ENCODE measurements at places on chromosomes 3 and 15. TPM values are rescaled to one million over a fixed set of nuclear protein-coding genes. Genes with fewer than 3 reads are reported as not detected.

DNA sequence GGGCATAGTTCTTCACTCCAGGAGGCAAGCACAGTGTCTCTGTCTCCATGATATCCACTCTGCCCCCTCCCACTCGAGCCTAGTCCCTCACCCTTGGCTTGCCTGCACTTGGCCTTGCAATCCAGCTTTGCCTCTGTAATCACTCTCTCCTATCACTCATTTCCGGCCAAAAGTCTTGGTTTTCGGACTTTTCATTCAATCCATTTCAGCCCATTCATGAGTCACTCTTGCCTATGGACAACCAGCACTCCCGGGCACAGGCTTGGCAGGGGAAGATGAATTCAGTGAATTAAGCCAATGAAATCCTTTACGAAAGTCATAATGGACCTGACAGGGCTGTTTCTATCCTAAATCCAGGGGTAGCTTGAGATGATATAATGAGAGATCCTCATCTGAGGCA lies 21.7 kb downstream of the DAZL start:
- no peak for DNase-seq

ST8SIA2 gene
- not detected for total RNA-seq

RBMS3 gene
- 186 TPM for total RNA-seq

- DNase-seq = no peak
Measured at GRCh38 chr3:195893044-195893395, 15.3 kb downstream of the TNK2 start.

DNA sequence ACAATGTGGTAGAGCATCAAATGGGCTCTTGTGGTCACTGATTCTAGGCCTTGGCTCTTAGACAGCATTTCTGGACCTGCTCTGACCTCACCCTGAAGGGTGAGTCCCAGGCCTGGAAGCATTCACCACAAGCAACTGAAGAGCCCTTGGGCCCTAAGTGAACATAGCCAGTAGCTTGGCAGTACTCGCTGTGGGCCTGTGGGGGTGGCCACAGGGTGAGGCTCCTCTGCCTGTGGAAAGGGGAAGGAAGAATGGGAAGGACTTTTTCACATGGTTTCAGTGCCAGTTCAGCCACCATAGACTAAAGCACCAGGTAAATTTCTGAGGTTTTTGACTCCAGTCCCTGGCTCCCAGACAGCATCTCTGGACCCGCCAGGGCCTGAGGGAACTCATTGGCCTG lies 5.1 kb upstream of the ZSCAN2 start:
- no peak for DNase-seq

- no peak for DNase-seq
Measured at GRCh38 chr3:152471814-152472671, 203.3 kb downstream of the MBNL1 start.

- DNase-seq = no peak
Measured at GRCh38 chr3:20215636-20216035, 29.6 kb upstream of the SGO1 start.

DNA sequence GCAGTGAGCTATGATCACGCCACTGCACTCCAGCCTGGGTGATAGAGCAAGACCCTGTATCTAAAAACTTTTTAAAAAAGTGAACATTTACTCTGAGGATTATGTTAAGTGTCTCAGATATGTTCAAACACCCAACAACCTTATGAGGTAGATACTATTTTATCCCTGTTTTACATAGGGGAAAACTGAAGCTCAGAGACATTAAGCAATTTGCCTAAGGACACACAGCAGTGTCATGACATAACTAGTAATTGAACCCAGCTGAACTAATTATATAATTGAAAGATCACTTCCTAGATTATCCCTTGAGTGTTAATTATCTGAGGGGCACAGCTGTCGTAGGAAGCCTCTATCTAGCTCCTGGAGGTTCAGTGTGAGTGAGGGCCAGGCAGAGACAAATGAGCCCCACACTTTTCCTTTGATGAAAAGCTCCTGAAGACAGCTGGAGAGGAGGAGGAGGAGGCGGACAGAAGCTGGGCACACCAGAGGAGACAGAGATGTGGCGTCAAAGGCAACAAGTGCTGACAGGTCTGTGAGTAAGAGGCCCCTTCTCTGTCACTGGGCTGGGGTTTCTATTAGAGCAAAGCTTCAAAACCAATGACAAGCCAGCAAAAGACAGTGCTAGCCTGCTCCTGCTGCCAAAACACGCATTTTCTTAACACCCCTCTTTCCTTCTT lies 20.5 kb downstream of the TRH start:
- DNase-seq = no peak

CHST13 gene
- total RNA-seq = not detected

- DNase-seq = no peak
Measured at GRCh38 chr15:77059786-77060361, 11.0 kb downstream of the TSPAN3 start.

- DNase-seq = no peak
Measured at GRCh38 chr3:117788061-117788460, 1078.5 kb downstream of the TUSC7 start.

DNA sequence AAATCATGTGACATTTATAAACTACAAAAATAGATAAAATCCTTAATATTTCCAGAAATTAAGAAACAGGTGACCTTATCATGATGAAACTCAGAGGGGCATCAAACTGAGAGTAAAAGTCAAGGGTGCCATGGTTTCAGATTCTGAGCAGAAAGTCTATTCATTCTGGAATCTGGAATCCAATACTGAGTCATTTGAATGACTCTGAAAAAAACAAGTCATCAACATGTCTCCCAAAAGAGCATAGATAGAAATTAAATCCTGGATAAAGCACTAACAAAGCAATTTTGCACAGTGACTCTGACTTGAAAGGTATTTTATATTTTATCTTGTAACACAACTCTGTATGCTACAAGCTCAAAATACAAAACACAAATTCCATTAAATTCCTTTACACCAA lies 23.4 kb downstream of the STAC start:
- no peak for DNase-seq

ADAMTS9 gene
- 420 TPM for total RNA-seq

- DNase-seq = no peak
Measured at GRCh38 chr15:38696109-38696727, 131.6 kb upstream of the RASGRP1 start.

GRCh38 chr15:79432345-79433275 lies 474 bp downstream of the MINAR1 start:
- DNase-seq = no peak

GOLGA6L7 gene
- not detected for total RNA-seq

DNA sequence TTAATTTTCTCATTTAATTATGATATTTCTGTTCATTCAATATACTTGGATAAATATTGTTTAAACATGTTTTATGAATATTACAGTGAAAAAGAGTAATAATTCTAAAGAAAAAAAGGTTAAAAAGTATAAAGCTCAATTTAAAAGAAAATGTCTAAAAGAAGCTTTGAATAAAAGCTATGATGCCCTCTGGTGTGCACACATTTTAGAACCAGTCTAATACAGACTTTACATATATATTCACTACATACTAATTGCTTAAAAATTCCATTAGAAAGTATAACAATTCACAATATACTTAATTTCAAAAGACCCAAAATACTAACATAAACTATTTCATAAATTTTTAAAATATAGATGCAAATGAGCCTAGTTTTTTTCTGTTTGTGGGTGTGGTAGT lies 909.1 kb upstream of the ROBO1 start:
- no peak for DNase-seq

- no peak for DNase-seq
Measured at GRCh38 chr3:4568841-4569240, 75.7 kb downstream of the ITPR1 start.

DNA sequence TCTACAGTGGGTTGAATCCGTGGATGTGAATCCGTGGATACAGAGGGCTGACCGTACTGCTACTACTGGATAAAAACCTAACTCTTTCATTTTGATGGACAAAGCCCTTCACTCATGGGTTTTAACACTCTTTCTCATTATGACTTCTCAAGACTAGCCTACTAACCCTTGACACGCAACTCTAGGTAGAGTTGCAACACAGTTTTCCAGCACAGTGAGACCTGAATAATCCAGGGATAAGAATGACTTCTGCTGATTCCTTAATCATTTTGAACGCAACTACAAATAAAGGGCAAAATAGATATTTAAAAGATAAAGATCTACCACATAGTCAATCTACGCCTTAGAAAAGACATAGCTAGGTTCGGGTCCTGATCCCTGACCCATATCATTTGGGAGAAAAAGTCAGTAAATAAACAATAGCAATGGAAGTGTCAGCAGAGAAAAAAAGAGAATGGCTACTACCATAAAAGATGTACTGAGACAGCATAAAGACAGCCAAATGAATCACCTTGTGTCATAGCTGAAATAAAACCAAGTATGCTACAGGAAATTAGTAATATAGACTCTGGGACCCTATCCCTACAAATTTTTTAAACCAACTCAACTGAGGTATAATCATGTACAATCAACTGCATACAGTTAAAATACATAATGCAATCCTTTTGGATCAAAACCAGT lies 87.6 kb downstream of the DPH6 start:
- DNase-seq = no peak

DNA sequence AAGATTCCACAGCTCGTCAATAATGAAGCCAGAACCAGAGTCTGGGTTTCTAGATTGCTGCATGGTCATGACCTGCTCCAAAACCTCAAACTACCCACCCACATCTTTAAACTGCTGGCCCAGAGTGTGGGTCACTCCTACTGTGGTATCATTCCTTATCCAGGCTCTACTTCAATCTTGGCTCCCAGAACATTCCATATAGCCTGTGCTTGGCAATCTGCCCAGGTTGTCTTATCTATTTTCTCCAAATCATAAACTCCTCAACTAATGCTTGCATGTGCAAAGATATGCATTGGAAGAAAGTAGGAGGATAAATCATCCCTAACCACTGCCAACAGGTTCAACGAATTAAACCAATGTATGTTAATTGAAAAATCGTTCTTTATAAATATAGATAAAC lies 169.7 kb downstream of the ANXA2 start:
- no peak for DNase-seq

DNA sequence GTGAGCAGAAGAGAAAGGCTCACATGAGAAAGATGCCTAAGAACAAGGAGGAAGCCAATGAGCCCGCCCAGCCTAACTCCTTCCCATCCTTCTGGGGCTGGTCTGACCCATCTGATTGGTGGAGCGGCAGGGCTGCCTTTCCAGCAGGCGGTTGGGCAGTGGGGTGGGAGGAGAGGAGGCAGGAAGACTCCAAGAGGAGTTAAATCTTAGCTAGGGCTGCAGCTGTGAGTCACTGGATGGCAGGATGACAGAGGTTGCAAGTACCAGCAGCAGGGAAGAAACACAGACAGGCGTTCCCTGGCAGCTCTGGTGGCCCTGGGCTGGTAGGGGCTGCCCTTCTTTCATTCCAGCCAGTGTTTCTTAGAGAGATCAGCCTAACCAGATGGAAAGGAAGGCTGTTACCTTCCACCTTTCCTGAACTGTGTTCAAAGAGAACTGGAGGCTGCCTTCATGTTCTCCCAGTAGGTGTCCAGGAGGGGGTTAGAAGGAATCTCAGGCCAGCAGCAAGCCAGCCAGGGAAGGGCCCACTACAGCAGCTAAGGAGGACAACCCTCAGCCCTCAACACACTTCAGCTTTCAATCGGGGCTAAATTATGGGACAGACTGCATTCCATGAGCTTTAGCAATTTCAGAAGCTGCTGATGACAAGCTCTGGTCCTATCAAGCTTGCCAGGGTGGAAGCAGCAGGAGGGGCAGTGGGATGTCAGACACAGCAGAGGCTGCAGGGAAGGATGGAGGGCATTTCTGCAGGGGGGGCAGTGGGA lies 50.3 kb downstream of the CHSY1 start:
- peak; percentile 94 for DNase-seq

DNA sequence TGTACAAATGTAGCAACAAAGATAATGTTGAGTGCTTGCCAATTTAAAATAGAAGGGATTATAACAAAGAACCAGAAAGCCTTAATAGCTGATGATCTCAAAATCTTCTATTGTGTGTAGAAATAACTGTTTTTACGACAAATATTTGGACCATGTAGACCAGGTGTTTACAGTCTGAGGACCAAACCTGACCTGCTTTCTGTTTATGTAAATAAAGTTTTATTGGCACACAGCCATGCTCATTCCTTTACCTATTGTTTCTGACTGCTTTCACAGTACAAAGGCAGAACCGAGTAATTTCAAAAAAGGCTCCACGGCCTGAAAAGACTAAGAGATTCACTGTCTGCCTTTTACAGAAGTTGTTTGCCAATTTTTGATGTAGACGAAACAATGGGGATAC lies 91.8 kb downstream of the GOLIM4 start:
- DNase-seq = no peak

GRCh38 chr3:138496436-138496835 lies 62.0 kb downstream of the ESYT3 start:
- DNase-seq = no peak

DNA sequence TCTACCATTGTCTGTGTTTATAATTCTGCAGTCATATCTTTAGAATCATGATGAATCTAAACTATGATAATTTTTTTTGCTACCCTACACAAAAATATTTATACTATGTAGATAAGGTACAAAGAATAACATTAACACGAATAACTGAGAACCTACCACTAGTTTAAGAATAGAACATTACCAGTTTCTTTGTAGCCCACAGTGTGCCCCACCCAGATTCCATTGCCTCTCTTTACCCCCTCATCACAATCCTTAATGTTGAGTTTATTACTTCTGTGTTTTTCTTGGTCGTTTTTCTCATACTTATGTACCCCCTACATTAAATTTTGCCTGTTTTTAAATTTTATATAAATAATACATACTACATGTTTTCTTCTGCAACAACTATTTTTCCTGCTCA lies 140.5 kb downstream of the BBX start:
- no peak for DNase-seq

DNA sequence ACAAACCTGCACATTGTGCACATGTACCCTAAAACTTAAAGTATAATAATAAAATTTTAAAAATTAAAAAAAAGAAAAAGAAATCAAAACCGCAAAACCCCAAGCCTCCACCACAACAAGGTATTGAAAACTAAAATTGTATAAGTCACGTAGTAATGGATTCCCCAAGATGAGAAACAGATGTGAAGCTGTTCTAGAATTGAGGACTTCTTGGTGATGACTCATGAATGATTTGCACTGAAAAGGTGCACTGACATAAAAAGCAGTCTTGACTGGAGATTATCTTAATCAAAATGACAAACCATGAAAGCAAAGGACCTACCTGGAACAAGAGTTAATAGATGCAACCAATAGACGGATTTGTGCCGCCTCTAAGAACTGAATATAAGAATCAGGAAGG lies 225.8 kb downstream of the MYRIP start:
- no peak for DNase-seq

- DNase-seq = no peak
Measured at GRCh38 chr3:74739242-74739641, 124.8 kb upstream of the CNTN3 start.

NR1I2 gene
- total RNA-seq = not detected

CCDC39 gene
- total RNA-seq = not detected

GRCh38 chr3:44984335-44984734 lies 8.3 kb downstream of the EXOSC7 start:
- DNase-seq = no peak

GRCh38 chr15:66954601-66955000 lies 110.8 kb upstream of the SMAD3 start:
- DNase-seq = no peak

- DNase-seq = no peak
Measured at GRCh38 chr3:50623840-50624474, 7.0 kb downstream of the MAPKAPK3 start.

RASGRP1 gene
- 1.6 TPM for total RNA-seq

Measured in thoracic aorta (tissue), 2 donors.